ENCODE measurements at places on chromosomes 2 and 18.

- no peak for DNase-seq
Observed at GRCh38 chr2:158967114-158967730, 1.2 kb upstream of the TANC1 start.

DNA sequence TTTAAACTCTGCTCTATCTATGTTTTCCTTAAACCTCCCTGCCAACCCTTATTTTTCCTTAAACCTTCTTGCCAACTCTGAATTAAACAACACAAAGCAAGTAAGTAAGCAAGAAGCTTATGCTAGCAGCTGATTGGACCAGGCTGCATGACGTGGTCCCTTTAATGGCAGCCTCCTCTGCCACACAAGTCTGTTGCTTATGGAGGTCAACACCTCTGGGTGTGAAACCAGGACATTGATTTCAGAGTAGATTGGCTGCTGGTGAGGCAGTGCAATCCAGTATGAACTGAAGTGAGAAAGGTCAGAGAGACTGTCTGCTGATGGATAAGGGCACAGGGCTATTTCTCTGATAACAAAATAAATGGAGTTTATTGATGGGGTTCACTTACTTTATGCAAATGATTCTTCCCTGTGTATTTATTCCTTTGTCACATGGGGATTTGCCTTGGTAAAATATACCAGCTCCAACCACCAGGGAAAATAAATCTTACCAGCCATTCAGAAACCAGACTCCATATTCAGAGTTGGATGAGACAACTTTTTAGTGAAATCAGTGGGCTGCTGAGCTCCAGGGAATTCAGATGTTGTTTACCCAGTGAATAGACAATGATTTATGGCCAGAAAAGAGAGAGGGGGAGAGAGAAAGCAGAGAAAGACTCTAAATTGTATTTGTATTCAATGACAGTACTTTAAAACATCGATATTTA, 112.2 kb upstream of the NCKAP5 start:
- no peak for DNase-seq

GRCh38 chr2:67993329-67993728, 69.5 kb downstream of the C1D start:
- no peak for DNase-seq

GRCh38 chr2:196798980-196799379, 503 bp downstream of the GTF3C3 start:
- DNase-seq, result no peak

DNA sequence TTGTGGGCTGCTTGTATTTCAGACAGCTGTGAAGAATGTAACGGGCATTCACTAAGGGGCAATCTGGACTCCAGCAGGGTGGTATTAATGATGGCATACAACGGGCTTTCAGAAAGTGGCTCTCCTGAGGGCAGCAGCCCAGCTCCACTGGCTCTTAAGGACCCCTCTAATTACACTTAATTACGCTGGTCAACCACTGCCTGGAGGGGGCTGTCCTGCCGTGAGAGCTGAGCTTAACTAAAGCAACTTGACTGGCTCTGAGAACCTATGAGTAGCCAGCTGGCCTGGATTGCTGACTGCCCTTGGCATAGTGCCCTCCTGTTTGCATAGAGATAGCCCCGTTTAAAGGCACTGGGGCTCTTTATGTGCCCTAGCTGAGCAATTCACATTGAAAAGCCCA, 3.8 kb downstream of the LIPG start:
- no peak for DNase-seq

DNA sequence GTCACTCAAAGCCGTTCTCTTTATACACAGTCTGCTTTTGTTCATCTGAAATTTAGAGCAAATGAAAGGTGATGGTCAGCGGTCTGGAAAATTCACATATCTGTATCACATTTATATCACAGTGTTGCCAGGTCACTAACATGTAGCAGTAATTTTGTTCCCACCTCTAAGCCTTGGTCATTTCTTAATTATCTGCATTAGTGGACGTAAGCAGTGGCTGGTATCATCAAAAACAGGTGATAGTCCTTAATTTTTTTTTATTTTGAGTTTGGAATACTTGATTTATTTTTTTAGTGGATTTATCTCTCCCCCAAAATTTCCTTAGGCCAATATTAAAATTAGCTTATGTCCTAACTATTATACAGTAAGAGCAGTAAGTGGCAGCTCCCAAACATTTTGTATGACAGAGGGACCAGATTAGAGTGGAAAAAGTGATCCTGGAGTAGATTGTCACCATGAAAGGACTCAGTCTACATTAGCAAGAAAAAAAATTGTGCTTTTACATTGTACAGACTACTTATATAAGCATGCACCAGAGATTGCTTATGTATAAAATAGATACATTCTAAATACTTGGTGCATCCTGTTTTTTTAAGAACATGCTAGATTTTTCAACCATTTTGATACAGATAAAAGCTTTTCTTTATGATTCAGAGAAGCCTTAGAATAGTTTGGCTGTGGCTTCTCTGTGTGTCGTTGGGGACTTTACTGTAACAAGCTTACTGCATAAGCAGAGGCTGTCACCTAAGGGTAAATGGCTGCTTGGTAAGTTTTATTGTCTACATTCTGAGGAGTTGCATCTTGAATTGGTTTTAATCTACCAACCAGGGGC, 65.0 kb downstream of the MAPRE2 start:
- DNase-seq, result no peak

DNA sequence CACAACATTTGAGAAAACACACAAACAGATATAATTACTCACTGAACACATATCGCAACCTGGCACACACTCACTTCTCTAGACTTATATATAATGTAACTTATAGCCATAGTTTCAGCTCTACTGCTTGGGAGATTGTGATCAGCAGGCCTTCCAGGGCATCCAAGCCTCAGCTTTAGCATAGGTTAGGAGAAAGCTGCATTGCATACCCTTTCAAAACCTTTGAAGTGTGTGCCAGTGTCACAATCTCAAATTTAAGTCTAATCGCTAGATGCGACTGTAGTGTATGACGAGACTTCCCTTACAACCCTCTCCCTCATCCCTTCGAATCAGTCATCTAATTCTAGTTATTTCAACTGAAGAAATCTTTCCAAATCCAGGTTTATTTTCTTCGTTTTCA, 30.9 kb downstream of the SLC66A3 start:
- DNase-seq, result no peak

DNA sequence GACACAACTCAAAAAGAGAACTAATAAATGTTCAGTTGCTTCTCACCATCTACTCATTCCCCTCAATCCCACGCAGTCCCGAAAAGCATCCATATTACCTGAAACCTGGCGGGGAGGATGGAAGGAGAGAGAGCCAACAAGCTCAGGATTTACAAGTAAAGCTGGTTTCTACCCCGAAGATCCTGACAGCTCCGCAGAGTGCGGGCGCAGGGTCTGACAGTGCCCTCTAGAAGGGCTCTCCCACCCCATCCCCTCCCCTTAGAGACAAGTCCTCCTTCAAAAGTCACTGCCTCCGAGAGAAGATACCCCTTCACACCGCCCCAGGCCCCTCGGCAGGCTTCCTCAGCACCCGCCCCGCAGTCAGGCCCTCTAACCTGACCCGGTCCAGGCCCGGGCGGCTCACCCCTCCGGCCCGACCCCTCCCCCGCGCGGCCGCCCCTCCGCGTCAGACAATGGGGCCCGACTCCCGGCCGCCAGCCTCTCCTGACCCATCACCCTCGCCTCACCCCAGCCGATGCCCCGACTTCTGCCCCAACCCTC, 550 bp downstream of the RAB1A start:
- DNase-seq, result no peak

GRCh38 chr2:217114117-217114516, 254.3 kb upstream of the TNP1 start:
- DNase-seq, result no peak

GRCh38 chr18:55404832-55405465, 183.0 kb downstream of the TCF4 start:
- DNase-seq, result no peak

DNA sequence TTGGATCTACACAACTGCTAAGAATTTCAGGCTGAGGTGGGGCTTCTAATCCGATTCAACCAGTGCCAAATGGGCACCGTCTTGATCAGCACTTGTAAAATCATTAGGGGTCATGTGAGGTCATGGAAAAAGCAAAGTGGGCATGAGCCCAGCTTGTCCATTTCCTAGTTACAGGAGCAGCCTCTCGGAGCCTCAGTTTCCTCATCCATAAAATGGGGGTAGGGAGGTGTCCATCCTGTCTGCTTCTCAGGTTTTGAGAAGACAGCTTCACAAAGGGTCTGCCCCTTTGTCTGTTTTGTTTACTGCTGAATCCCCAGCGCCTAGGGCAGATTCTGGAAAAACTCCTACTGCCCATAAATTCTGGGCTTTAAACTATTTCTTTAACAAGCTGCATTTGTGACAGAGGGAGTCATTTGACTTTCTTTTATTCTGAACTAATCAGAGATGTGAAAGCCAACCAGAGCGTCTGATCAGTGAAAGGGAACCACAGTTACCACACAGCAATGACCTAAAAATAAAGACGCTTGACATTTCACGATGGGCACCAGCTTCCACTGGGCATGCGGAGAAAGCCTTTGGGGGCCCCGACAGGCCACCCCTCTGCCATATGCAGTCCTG, 38.9 kb downstream of the DNMT3A start:
- DNase-seq, result peak; percentile 35

- no peak for DNase-seq
Observed at GRCh38 chr2:40242315-40242714, 209.6 kb downstream of the SLC8A1 start.

DNA sequence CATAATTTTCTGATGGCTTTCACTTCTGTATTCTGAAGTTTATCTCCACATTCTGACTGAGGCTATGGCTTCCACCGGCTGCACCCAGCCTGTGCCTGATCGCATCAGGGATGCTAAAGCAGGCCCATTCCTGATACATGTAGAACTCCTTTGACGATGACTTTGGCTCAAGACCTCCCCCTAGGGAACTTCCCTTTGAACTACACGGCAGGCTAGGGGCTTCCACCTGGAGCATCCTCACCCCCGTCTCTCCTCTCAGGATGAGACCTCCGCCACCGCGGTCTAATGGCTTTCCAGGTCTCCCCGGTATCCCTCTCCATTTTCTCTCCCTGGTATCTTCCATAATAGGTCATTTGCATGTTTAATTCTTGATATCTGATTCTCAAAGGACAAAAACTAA, 214.9 kb upstream of the CHST9 start:
- no peak for DNase-seq

- peak; percentile 53 for DNase-seq
Observed at GRCh38 chr18:58609536-58609993, 19.3 kb downstream of the ALPK2 start.

DNA sequence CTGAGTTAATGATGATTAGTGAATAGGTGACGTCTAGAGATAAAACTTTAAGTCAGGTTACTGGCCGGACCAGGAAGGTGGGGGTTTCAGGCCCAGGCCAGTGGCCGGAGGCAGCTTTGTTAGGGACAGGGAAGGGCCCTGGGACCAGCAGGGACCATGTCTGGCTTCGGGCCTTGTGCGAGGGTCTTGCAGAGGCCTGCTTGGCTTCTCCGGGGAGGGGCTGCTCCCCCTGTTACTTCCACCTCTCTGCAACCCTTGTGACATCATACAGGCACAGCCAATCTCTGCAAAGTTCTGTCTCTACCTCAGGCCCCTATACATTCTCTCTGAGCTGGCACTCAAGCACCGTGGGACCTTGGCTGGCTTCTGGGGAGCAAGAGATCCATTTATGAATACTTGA, at the start of gene ALLC:
Gene ALLC, plus strand, starts transcription at position 320 of the 400 bp plus-strand sequence. CDS start 12,958 bp downstream, outside the sequence.
- no peak for DNase-seq

DNA sequence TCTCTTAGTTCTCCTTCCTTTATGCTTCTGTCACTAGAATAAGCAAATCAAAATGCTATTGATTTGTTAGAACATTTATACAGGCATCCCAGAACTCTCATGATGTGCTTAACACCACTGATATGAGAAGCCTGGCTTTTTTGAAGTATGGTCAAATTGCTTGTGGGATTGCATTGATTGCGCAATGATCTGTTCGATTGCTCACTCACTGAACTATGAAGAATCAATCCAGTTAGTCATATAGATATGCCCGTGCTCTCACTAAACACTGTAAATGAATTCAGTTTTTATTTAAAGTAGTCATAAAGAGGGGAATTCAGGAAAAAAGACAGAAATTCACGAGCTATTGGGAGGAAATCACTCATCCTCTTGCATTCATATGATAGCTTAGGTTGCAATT, 1237.8 kb downstream of the SUCLG1 start:
- DNase-seq, result no peak

- no peak for DNase-seq
Observed at GRCh38 chr18:56414357-56414756, 224.0 kb downstream of the TXNL1 start.

DNA sequence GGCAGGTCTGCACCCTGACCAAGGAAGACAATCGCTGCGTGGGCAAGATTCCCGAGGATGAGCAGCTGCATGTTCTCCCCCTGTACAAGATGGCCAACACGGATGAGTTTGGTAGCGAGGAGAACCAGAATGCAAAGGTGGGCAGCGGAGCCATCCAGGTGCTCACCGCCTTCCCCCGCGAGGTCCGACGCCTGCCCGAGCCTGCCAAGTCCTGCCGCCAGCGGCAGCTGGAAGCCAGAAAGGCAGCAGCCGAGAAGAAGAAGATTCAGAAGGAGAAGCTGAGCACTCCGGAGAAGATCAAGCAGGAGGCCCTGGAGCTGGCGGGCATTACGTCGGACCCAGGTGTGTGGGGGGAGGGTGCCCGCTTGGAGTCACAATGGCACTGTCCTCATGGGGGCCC, 48.4 kb downstream of the BOLA3 start:
- DNase-seq, result no peak

- DNase-seq, result no peak
Observed at GRCh38 chr2:23592061-23592685, 207.2 kb downstream of the KLHL29 start.

GRCh38 chr18:69948919-69949537, 1.4 kb upstream of the CD226 start:
- DNase-seq, result peak; percentile 35

DNA sequence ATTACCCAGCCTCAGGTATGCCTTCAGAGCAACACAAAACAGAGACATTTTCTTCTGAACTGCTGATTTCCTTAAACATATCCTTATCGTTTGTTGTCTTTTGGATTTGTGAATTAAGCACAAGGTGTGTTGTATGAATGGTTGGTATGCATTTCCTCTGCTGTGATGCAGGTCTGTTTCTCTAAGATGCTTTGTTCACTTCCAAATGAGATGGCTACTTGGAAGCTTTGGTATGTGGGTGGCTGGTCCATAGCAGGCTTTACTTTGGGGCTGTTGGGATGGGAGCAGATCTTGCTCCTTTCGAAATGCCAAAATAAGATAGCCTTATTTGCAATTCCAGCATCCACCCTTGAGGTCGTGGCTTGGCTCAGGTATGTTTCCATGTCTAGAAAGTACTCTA, 257.2 kb downstream of the INSIG2 start:
- no peak for DNase-seq

GRCh38 chr2:222671259-222672067, at the start of gene MOGAT1:
Gene MOGAT1, plus strand, starts transcription at chr2:222671658. Its CDS starts 128 bp downstream, at chr2:222671786.
- no peak for DNase-seq

DNA sequence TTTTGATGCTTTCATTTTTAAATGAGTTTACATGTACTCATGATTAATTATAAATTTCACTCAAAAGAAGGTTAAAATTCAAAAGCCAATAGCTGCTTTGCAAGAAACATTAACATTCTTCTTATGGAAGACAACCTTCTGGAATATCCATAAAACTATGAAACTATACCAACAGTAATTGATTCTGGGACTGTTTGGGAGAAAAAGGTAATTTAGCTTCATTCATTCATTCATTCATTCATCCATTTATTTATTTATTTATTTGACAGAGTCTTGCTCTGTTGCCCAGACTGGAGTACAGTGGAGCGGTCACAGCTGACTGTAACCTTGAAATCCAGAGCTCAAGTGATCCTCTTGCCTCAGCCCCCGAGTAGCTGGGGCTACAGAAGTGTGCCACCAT, 110.3 kb downstream of the NBAS start:
- no peak for DNase-seq

Measured in B cell (primary cell).